ENCODE measurements at places on chromosomes 12 and 14.

DNA sequence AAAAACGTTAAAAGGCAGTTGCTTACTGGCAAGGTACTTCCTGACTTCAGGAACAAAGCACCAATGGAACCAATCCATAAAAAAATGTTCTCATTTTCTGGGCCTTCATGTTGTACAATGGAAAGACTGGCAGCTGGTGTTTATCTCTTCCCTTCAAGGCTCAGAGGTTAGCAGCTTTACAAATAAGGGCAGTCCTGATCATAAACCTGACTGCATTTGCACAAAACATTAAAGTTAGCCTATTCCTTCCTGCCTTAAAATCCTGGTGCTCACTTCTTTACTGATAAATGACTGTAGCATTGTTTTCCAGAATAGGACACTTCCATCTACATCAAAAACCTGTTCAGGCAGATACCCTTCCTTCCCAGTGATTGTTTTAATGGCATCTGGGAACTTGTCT, 19.2 kb downstream of the IL26 start:
- peak; percentile 39 for DNase-seq

GRCh38 chr12:52980096-52980649, 26.1 kb upstream of the EIF4B start:
- no peak for DNase-seq

DNA sequence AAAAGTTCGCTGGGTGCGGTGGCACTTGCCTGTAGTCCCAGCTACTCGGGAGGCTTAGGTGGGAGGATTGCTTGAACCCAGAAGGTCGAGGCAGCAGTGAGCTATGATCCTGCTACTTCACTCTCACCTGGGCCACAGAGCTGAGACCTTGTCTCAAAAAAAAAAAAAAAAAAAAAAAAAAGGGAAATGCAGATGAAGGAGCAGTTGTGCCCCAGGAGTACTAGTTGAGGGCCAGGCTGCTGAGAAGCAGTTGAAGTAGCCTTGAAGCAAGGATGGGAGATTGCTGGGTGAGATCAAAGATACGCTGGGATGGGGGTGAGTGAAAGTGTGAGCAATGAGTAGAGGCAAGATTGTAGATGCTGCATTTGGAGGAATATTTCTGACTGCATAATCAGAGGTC, 93.4 kb upstream of the DNM1L start:
- DNase-seq = no peak

DNA sequence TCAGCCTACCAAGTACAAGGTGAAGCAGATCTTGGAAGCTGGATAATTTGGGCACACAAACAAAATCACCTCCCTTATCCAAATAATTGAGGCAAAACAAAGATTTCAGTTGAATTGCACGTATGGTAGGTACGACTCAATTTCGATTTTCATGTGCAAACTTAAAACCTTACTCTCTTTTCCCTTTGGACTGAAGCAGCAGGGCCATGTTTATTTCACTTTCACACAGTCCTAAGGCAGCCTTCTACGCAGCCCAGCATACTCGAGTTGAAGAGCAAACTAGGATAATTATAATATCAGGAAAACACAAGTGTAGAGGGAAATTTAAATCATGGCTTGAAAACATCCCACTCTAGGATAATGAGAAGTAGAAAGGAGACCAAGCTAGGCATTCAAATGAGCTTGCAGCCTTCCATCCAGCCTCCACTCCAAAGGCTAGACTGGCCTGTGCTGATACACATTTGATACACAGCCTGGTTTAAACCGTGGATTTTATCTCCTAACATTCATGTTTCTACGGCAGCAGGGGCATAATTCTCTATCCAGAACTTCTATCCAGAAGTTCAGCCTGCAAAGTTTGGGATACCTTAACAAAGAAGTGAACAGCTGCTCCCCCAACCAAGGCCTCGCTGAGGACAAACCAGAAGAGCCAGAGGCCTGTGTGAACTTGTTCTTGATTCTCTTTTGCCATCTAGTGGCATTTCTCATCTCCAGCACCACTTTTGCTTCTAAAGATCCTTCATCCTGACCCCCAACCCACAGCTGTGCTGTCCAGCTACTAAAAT, 2.4 kb upstream of the RNASE7 start:
- DNase-seq = peak; percentile 27

- DNase-seq = no peak
Measured at GRCh38 chr12:91628656-91629055, 446.0 kb upstream of the DCN start.

GRCh38 chr14:36659822-36660735, 1.6 kb upstream of the PAX9 start:
- DNase-seq = peak; percentile 40

DNA sequence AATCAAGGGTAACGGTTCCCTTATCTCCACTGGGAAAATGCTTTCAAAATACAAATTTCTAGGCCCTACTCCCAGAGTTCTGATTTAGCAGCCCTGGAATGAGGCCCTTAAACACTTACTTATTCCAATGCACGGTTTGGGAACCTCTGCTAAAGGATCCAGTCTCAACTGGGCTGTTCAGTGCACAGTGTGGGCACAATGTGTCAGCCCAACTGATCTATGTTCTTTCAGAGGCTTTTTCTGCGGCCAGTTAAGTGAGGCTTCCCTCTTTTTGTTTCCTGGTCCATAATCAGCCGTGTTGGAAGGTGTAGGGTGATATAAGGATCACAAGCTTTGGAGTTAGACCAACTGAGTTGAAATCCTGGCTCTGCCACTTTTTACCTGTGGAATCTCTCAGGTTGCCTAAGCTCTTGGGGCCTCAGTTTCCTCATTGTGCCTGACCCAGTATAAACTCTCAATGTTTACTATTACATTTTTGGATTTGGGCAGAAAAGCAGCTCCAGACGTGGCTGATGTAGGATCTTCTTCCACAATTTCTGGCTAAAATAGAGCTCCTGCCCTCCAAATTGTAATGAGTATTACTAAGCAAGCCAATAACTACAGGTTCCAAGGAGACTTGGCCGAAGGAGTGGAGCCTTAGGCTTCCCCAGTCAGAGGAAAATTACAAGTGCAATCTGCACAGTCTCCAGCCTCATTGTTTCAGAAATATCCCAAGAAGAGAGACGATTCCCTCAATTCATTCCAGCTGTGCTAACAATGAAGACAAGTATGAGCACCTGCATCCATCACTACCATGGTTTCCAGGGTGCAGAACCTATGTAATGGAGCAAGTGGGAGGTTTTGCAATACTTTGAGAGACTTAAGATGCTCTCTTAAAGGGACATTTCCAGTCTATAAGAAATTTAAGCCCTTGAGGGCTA, 2.3 kb upstream of the ANGEL1 start:
- no peak for DNase-seq

DNA sequence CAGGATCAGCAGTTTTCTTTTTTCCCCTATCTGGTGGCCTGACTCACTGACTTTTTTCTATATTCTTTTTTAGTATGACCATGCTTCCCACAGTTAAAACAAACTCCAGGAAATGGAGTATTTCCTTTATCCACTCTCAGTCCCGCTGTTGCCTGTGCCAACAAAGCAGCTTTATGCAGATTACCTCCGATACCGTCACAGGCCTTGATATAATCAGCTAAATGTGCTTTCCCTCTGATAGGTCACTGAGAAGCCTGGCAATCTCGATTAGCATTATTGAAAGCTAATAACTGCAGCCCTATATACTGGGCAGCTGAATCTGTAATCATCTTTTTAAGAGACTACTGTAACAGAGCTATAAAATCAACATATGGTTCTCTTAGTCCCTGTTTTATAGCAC, 243.6 kb downstream of the KIF21A start:
- DNase-seq = no peak

DNA sequence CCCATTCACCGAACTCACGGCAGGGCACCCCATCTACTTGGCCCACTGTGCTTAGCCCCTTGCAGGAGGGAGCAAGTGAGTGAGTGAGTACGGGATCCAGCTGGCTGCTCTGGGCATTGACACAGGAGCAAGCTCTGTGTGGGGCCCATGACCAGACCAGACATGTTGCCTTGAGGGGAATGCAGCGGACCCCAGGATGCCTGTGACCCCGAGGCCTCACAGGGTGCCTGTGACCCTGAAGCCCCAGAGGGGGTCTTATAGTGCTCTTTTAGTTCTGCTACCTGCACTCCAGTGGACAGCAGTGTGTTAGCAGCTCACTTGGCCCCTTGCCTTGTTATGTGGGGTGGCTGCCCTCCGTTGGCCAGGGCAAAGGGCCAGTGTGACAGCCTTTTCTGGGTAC, 255.8 kb downstream of the ETNK1 start:
- DNase-seq = no peak
